ENCODE measurements at places on chromosomes 16 and 17. TPM values are rescaled to one million over a fixed set of nuclear protein-coding genes. Genes with fewer than 3 reads are reported as not detected.

Gene KRT24
- 8.3 TPM for total RNA-seq

Gene MAP3K14
- total RNA-seq: 16.5 TPM

Gene ZFPM1
- 3.0 TPM for total RNA-seq

Gene KRT31
- total RNA-seq: not detected

Gene TP53TG3
- not detected for total RNA-seq

Gene PRSS22
- 1.9 TPM for total RNA-seq

Gene CCL17
- not detected for total RNA-seq

DNA sequence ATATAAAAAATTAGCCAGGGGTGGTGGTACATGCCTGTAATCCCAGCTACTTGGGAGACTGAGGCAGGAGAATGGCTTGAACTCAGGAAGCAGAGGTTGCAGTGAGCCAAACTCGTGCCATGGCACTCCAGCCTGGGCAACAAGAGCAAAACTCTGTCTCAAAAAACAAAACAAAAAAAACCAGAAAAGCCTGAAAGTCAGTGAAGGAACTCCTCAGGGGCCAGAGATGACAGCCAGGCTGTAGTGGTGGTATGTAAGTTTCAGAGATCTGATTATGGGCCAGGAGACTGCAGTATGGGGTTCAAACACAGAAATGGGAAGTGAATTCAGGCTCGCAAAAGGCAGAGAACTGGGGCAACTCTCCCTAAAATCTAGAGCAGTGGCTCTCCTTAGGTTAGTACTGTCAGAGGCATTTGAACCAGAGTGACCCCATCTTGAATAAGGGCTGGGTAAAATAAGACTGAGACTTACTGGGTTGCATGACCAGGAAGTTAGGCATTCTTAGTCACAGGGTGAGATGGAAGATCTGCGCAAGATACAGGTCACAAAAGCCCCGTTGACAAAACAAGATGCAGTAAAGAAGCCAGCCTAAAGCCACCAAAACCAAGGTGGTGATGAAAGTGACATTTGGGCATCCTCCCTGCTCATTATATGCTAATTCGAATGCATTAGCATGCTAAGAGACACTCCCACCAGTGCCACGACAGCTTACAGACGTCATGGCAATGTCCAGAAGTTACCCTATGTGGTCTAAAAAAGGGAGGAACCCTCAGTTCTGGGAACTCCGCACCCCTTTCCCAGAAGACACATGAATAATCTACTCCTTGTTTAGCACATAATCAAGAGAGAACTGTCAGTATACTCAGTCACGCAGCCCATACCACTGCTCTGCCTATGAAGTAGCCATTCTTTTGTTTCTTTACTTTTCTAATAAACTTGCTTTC is 120.2 kb upstream of the XYLT1 start:
- no peaks in the 10 kb centered on the region for H3K36me3 ChIP-seq
- H3K27ac ChIP-seq: no peak overlapping the region
- H3K4me1 ChIP-seq: no peaks in the 10 kb centered on the region
- no peak for DNase-seq
- no peaks in the 10 kb centered on the region for H3K27me3 ChIP-seq

DNA sequence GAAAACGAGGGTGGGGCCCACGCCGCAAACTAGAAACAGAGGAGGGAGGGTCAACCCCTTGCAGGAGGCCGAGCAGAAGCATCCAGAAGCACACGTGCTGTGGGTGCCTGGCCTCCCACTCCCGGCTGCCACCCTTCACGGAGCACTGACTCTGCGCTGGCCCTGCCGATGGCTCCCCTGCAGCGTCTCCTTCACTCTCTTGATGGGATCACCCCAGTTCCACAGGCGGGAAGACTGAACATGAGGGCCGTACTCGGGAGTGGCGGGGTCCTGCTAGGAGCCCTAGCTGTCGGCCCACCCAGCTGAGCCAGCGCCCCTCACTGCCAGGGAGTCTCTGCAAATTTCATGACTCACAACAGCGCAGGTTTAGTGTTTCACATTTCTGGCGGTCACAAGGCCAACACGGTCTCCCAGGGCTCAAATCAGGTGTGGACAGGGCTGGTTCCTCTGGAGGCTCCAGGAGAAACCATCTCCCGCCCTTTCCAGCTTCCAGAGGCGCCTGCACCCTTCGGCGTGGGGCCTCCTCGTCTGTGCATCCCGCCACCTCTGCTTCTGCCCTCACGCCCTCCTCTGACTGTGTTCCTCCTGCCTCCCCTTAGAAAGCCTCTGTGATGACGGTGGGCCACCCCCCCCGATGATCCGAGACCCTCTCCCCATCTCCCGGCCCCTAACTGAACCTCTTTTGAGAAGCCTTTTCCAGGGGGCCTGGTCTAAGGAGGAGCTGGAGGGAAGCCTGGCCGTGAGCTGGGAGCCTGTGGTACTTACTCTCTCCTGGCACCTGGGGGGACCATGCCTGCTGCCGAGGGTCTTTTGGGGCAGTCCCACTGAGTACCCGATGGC is 2.0 kb downstream of the PTX4 start:
- H3K27ac ChIP-seq: no peak overlapping the region
- H3K4me1 ChIP-seq: no peaks in the 10 kb centered on the region
- DNase-seq: no peak
- no peaks in the 10 kb centered on the region for H3K27me3 ChIP-seq

GRCh38 chr16:77191259-77191969 is 424 bp downstream of the MON1B start:
- no peaks in the 10 kb centered on the region for H3K4me1 ChIP-seq
- H3K27ac ChIP-seq: peak overlapping the region; percentile 97
- no peaks in the 10 kb centered on the region for H3K27me3 ChIP-seq
- peak overlapping the region; percentile 93 for H3K4me3 ChIP-seq
- no peak for DNase-seq
- H3K36me3 ChIP-seq: peaks cover 36% of the 10 kb centered on the region

- H3K27me3 ChIP-seq: peaks cover 23% of the 10 kb centered on the region
- H3K4me1 ChIP-seq: peaks cover 15% of the 10 kb centered on the region
- no peak overlapping the region for H3K4me3 ChIP-seq
Observed at GRCh38 chr17:74920642-74921025, 2.4 kb downstream of the USH1G start.

- H3K27me3 ChIP-seq: no peaks in the 10 kb centered on the region
- no peak overlapping the region for H3K27ac ChIP-seq
- H3K4me3 ChIP-seq: no peak overlapping the region
- H3K36me3 ChIP-seq: no peaks in the 10 kb centered on the region
- no peaks in the 10 kb centered on the region for H3K4me1 ChIP-seq
Observed at GRCh38 chr16:10494343-10495030, 85.9 kb downstream of the EMP2 start.

DNA sequence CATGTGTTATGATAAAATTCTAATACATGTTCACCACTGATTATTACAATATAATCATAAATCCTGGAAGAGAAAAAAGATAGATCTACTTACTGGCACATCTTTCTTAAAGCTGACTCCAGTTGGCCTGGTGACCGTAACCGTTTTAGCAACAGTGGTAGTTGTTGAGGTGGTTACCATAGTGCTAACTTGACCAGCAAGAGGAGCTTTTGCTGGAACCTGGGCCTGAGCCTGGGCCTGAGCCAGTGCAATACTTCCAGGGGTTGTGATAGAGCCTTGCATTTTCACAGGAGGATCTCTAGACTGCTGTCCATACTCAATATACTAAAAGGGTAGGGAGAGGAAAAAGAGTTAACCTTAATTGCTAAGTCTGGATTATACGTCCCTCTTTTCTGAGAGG is 36.2 kb downstream of the SETD6 start:
- no peak for DNase-seq
- H3K36me3 ChIP-seq: peaks cover 90% of the 10 kb centered on the region
- H3K27ac ChIP-seq: no peak overlapping the region
- no peaks in the 10 kb centered on the region for H3K4me1 ChIP-seq

Measured in Peyer's patch (tissue), 4 donors.